Stimulated activated CD8-positive, alpha-beta memory T cell treated with anti-CD3 and anti-CD28 coated beads, Interleukin-7, amount 100 ng/mL, for 1 hour (primary cell): ENCODE measurements at places on chromosomes 12 and 14.

DNA sequence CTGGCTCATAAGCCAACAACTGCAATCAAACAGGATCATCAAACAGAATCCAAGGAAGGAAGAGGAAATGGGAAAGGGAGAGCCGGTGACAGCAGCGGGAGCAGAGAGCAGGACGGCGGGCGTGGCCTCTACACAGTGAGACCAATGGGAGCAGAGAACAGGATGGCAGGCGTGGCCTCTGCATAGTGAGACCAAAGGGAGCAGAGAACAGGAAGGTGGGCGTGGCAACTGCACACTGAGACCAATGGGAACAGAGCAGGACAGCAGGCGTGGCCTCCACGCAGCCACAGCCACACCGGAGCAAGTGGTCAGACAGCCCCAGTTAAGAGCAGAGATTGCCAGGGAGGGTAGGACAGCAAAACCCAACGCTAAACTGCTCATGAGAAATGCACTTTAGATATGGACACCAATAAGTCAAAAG, 16.4 kb downstream of the LRCOL1 start:
- no peak for DNase-seq

DNA sequence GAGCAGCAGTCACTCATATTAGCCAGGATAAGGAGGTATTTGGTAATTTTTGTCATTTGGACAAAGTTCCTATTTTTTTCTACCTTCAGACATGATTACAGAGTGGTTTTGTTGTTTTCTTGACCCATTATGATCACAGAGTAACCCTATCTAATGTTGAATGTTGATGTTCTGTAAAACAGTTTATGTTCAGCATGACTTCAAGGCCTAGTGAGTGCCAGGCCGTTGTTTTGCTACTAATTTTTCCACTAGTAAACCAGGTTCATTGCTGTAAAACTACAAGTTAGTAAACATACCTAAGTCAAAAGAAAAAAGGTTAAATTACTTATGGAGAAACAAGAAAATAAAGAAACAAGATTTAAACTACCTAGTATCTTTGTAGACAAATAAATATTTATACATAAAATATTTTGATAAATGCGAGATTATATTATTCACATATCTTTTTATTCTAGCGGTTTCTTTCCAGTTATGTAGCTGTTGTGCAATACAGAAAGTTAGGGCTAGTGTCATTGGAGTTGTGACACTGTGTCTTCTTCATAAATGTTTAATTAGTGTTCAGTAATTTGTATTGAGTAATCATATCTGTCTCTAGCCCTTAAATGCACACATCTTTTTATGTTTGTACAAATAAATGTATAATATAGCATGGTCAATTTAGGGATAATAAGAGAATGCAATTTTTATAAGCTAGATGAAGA, 16.5 kb downstream of the ETNK1 start:
- no peak for DNase-seq

- DNase-seq = no peak
Measured at GRCh38 chr14:58297412-58297761, 968 bp upstream of the ARID4A start.

- DNase-seq = no peak
Measured at GRCh38 chr12:91111366-91112325, at the start of gene LUM. Gene LUM, minus strand, starts transcription at chr12:91111494. Its CDS starts 2,515 bp downstream, at chr12:91108979.

GRCh38 chr14:75224561-75224960, 48.1 kb upstream of the TMED10 start:
- DNase-seq = no peak

GRCh38 chr14:69401841-69402240, 3.3 kb downstream of the SLC39A9 start:
- no peak for DNase-seq

GRCh38 chr14:29166507-29166906, 399.9 kb downstream of the FOXG1 start:
- no peak for DNase-seq

DNA sequence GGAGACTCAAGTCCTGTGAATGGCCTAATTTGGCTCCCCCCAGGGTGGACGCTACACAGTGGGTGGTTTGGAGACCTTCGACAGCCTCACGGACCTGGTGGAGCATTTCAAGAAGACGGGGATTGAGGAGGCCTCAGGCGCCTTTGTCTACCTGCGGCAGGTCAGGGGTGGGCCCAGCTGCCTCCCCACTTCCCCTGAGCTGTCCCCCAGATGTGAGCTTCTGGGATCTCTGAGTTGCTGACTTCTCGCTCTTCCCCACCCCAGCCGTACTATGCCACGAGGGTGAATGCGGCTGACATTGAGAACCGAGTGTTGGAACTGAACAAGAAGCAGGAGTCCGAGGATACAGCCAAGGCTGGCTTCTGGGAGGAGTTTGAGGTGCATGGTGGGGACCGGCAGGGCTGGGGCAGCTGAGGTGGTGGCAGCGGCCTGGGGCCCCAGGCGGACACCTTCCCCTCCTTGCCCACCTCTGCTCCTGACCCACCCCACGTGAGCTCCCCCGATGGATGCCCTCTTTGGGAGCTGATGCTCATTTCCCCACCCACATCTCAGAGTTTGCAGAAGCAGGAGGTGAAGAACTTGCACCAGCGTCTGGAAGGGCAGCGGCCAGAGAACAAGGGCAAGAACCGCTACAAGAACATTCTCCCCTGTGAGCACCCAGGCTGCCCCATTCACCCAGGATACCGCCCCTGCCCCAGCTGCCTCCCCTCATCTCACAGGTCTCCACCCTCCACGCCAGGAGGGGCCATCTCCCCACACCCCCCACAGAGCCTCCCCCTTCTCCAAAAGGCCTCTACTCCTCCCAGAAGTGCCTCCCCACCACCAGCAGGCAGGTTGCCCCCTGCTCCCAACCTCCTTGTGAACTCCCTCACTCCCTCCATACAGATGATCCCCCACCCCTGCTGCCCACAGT, 4.2 kb downstream of the PTPN6 start:
- no peak for DNase-seq

GRCh38 chr12:71602761-71603577, 60.7 kb downstream of the ZFC3H1 start:
- no peak for DNase-seq

GRCh38 chr12:94429633-94430032, 30.0 kb downstream of the CEP83 start:
- no peak for DNase-seq

DNA sequence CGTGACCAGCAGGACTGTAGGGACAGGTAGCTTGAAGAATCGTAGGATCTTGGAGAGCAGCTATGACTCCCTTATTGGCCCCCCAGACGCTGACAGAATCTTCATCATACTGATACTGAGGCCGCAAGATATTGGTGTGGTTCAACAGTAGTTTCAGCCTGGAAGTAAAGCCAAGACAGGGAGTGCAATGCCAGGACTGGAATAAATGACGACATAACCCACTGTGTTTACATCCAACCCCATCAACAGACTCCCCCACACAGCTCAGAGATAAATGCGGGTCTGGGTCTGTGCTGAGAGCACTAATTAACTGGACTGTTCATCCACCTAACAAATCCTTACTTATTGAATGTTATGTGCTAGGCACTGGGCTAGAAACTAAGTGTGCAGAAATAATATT, 16.6 kb downstream of the NOXRED1 start:
- no peak for DNase-seq

GRCh38 chr12:116996621-116997020, 85.9 kb downstream of the FBXW8 start:
- no peak for DNase-seq

DNA sequence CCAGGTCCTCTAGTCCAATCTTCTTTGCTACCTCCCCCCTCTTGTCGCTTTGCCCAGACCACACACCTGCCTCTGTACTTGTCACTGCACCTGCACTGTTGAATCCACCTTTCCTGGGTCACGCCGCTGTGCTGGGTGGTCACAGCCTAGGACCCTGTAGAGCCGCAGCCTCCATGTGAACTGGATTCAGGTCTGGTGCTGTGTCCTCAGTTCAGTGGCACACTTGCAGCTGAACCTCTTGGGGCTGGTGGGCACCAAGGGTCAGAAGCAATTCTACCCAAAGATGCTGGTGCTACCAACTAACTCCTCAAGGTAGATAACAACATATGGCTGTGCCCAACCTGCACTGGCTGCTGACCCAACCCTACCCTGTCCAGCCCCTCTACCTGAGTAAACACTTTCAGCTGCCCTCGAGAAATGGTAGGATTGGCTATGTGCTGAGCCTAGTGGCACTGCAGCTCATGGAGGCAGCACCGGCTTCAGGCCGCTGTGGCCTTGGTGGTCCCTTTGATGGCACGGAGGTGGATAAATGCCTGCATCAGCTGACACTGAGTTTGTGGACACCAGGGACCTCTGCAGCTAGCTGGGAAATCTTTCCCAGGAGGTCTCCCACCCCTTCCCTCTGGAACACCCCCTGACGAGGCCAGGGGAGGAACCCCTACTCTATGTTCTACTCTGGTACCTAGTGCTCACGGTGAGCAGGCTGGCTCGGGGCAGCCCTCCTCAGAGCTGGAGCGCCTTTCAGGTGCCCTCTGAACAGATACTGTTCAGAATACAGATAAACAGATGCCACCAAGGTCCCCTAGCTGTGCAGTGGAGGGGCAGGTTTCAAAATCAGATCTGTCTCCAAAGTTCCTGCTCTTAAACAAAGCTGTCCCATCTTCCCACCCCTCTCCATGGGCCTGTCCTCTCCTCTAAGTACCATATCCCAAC, 14.3 kb downstream of the AGAP2 start:
- DNase-seq = no peak

DNA sequence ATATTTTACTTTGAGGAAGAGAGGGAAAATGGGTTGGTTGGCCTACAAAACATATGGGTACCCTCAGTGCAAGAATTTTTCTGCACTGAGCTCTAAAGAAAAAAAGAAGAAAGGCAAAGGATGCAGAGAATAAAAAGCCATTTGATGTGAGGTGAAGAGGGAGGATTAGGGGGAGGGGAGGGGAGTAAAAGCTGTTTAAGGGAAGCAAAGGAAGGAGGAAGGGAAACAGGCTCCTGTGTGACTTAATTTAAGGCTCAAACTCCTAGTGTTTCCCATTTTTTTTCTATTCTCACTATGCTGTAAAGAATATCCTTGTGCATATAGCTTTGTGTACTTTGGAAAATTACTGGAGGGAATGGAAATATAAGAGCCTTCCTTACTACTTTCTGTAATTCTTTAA, 78.7 kb downstream of the NKX2-1 start:
- no peak for DNase-seq

- DNase-seq = no peak
Measured at GRCh38 chr12:64296301-64296700, 74.2 kb upstream of the KICS2 start.

DNA sequence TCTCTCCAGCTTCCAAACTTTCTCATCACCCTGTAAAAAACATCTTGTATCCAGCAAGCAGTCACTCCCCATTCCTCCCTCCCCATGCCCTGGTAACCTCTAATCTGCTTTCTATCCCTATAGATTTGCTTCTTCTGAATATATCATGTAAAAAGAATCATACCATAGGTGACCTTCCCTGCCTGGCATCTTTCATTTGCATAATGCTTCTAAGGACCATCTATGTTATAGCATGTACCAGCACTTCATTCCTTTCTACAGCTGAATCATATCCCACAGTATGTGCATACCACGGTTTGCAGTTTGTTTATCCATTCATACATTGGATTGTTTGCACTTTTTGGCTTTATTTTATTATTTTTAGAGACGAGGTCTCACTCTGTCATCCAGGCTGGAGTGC, 22.9 kb upstream of the VPS37B start:
- DNase-seq = no peak

- no peak for DNase-seq
Measured at GRCh38 chr14:89616852-89617341, 199.9 kb upstream of the FOXN3 start.

DNA sequence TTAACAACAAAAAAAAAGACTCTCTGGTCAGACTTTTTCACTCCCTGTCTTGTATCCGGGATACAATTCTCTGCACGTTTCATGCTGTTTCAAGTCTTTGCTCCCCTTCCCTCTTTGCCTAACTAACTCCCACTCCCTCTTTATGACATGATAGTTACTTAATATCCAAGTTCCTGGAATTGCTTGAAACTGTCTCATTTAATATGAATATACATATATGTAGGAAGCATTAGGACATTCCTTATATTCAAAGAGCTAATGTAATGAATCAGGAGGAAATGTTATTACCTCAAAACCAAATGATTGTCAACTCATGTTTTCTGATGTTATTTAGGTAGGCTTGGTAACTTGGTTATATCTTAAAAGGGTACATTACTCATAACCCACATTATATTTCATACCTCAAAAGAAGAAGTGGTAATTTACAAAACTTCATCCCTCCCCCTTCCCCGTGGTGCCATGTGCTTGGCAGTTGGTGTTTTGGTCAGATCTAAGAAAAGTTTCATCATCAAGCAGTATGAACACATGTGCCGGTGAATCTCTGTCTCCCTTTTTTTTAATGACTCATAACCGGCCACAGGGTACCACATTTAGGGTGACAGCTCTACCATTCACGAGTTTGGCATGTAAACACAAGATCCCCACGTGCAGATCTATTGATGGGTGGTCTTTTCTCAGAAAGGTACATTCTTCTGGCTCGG, 56.5 kb downstream of the HCAR2 start:
- no peak for DNase-seq

DNA sequence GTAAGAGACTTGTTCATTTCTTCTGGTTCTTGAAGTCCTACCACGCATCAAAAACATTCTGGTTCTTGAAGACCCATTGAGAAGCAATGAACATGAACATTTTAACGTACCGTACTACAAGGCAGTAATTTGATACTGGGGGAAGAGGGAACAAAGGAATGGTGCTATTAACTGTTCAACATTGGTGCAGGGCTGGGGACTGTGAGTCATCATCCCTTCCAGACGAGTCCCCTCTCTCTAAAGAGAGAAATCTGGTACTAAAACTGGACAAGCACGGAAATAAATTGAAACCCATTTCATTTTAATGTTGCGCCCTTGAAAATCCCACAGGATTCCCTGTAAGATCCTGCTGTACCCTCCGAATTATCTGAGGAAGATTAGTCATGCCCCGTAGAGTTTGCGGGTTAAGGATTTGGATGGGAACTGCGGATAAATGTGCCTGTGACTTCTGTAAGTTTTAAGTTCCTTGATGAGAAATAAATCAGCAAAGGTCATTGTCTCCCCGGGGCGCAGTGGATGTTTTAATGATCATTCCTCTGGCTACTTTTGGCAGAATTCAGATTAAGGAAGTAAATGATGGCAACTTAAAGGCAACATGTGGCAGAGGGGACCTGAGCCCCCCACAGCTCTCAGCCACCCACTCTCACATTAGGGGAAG, 78.6 kb downstream of the KCNK13 start:
- no peak for DNase-seq

- DNase-seq = no peak
Measured at GRCh38 chr14:64912261-64912660, 2.0 kb upstream of the CHURC1 start.

GRCh38 chr14:77026930-77027537, 1.5 kb downstream of the IRF2BPL start:
- no peak for DNase-seq
